RWPE1 (cell line): ENCODE measurements at places on chromosomes 4 and X.

DNA sequence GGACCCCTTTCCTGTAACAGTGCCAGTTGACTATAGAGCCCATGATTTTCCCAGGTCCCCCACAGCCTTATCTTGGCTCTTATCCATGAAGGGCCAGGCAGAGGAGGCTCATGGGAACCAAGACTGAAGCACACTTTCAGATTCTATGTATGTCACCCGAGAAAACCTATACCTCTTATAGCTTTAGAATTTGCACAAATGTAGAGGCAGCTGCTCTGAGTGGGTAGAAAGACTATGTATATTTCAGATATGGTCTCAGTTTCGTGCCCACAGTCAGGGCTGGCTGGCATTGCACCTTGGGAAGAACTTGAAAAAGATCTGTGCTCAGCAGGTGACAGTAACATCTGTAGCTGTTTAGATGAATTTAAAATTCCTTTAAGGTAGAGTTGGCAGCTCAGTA lies 8.3 kb upstream of the LNX1 start:
- no peak for DNase-seq

DNA sequence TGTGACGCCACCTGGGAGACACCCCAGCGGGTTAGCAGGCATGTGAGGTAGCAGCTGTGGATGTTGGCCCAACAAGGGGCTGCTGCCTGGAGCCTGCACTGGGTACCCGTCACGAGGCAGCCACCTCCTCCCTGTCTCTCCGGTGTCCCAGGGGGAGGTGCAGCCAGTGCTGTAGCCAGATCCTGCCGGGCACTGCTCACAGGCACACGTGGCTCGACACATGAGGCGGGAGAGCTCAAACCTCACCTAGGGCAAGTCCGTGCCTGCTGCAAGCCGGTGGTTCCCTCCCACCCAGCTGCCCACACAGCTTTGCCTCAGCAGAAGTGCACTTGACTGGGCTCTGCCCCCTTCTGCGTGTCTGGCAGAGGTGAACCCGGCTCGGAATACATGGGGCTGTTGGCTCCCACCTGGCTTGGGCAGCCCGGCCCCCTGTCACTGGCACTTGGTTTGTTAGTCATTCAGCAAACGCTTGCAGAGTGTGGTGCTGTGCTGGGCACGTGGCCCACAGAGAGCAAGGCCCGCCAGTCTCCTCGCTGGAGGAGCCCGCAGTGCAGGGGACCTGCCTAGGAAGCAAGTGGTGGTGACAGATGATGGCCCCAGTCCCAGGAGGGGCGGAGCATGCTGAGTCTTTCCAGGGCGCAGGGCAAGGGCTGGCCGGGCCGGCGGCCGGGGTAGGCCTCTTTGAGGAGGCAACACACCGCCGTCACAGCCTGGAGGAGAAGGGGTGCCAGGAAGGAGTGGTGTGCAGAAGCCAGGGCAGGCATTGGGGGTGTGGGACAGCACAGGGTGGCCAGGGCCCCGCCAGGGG lies 10.1 kb upstream of the SH3TC1 start:
- DNase-seq = peak; percentile 95

- no peak for DNase-seq
Observed at GRCh38 chr4:8836664-8837171, 34.9 kb downstream of the HMX1 start.

- DNase-seq = no peak
Observed at GRCh38 chrX:7158468-7158990, 10.6 kb upstream of the PUDP start.

- DNase-seq = no peak
Observed at GRCh38 chr4:141497627-141498026, 138.8 kb upstream of the IL15 start.

DNA sequence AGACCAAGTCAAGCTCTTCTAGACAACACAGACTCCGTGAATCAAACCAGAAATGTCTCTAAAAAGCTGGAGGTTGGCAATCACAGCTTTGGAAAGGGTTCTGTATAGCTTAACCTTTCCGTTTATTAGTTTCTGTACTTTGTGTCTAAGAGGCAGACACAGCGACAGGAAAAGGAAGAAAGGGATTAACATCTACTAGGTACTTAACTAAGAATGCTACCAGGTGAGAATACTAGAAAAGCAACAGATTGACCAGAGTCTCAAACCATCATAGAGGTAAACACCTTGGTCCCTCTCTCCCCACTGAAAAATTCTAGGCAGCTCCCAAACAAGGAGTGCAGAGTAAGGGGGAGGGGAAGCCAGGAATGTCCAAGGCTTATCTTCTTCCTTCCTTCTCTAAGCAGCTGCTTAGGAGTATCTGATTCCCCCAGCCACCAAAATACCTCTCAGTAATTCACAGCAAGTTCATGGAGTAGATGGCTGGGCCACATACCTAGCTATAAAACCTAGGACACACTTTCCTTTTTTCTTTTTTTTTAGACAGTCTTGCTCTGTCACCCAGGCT lies 80.8 kb downstream of the APBB2 start:
- DNase-seq = no peak

- DNase-seq = no peak
Observed at GRCh38 chrX:77786365-77786680, 307 bp upstream of the ATRX start.

DNA sequence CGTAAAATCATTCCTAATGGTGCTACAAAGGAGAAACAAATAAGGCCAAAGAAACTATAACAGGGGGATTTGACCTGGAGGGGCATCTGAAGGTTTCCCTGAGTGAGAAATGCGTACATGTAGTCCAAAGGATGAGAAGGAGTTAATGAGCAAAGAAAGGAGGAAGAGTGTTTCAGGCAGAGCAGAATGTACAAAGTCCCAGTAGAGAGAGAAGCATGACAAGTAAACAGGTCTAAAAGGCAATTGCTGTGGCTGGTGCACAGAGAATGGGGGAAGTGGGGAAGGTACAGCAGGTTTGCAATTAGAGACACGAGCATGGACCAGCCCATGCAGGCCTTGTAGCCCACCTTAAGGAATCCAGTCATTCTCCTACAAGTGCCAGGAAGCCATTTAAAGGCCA lies 145.5 kb downstream of the TSPAN5 start:
- DNase-seq = no peak

GRCh38 chr4:107071108-107071507 lies 35.0 kb upstream of the DKK2 start:
- no peak for DNase-seq

GRCh38 chr4:10151182-10151581 lies 34.6 kb upstream of the WDR1 start:
- DNase-seq = no peak

DNA sequence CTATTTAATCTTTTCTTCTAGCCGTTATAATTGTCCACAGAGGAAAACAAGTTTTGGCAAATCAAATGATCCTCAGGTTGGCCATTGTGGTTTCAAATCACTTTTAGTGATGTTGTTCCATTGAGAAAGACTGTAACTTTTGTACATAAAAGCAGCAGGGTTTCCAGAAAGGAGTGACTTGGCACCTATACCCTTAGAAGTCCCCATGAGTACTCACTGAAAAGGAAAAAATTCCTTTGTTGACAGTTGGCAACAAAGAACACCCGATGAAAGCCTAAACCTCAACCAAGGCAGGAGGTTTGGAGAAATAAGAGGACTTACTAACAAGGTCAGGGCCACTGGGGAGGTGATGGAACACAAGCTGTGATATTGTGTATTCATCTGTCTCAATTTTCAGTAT lies 474.4 kb downstream of the RAPGEF2 start:
- DNase-seq = no peak

- DNase-seq = no peak
Observed at GRCh38 chr4:48153791-48154550, 19.9 kb upstream of the TXK start.

- no peak for DNase-seq
Observed at GRCh38 chrX:154457491-154458115, 478 bp upstream of the PLXNA3 start.

DNA sequence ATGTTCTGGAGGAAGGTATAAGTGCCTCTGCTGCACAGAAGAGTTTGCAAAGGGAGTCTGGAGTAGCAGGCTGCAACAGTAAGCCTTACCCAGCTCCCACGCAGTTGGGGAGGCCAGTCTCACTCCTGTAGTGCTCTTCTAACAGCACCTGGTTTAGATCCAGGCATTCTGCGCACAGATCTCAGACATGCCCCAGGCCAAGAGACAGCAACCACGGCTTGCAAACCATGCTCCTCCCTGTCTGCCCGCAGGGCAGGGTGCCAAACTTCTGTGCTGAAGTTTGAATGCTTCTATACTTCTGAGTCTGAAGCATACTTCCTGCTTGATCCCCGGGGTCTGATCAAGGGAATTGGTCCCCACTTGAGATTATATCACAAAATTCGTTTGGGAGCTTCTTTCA lies 106.3 kb downstream of the LINC00632 start:
- DNase-seq = peak; percentile 5

- peak; percentile 21 for DNase-seq
Observed at GRCh38 chr4:165079476-165079875, 25.8 kb downstream of the TRIM75 start.

- DNase-seq = no peak
Observed at GRCh38 chrX:97787849-97788248, 904.1 kb downstream of the RPA4 start.

GRCh38 chr4:83644677-83645659 lies 109.1 kb downstream of the GPAT3 start:
- DNase-seq = peak; percentile 54

DNA sequence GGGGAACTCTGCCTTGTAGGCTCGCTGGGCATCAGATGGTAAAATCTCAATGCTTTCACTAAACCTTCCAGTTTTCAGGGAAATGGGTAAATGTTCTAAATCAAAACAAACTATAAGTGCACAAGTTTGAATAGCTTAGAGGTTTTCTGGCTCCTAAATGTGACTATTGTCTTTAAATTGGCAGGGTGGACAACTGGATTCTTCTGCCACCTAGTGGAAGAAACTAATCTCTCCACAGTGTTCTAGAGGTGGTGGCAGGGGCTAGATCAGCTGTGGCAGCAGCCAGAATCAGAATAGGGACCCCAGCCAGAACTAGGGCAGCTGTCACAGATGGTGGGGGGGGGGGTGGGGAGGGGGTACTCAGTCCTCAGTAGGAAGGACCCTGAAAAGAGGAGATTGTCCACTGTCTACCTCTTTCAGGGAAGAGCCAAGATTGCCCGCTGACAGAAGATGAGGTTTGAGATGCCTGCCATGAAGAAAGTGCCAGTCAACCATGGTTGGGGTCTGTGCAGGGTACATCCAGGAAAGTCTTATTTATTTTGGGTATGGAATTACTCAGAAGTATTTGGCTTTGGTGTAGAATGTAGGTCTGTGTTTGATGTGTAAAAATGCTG lies 201.4 kb downstream of the CCNG2 start:
- peak; percentile 60 for DNase-seq

DNA sequence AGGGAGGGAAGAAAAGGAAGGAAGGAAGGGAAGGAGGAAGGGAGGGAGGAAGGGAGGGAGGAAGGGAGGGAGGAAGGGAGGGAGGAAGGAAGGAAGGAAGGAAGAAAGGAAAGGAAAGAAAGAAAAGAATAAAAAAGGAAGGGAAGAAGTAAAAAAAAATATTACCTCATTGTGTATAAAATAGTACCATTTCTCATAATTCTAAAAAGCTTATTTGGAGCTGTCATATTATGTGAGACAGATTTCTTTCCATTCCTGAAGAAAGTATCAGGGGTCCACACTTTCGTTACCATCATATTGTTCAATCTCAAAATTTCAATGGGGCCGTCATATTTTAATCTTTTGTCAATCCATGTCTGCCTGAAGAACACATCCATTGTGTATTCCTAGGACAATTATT lies 16.1 kb downstream of the GABRA4 start:
- no peak for DNase-seq
